MCF 10A (cell line): ENCODE measurements at places on chromosomes 4 and X.
A peak's percentile ranks its signal among the peaks of the same experiment; 100 is the strongest.

- no peak for DNase-seq
Measured at GRCh38 chr4:4533461-4534169, 8.2 kb downstream of the STX18 start.

DNA sequence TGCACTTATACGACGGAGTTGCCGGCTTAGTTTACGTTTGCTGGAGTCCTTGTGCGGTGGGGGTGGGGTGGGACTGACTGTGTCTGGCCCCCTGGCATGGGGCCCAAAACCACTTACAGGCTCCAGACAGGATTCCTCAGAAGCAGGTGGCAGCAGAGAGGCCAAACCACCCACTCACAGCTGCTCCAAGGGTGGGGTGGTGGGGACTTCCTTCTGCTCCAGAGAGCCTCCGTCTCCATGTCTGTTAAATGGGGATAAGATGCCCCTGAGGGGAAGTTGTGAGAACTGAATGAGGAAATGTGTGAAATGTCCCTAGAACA, 36.7 kb downstream of the PSAPL1 start:
- peak; percentile 66 for DNase-seq

- no peak for DNase-seq
Measured at GRCh38 chr4:136748773-136749172, 783.5 kb downstream of the PCDH18 start.

GRCh38 chr4:186104114-186104889, at the start of gene FAM149A:
TSS of gene FAM149A (plus strand) at chr4:186104704.
- peak; percentile 11 for DNase-seq

DNA sequence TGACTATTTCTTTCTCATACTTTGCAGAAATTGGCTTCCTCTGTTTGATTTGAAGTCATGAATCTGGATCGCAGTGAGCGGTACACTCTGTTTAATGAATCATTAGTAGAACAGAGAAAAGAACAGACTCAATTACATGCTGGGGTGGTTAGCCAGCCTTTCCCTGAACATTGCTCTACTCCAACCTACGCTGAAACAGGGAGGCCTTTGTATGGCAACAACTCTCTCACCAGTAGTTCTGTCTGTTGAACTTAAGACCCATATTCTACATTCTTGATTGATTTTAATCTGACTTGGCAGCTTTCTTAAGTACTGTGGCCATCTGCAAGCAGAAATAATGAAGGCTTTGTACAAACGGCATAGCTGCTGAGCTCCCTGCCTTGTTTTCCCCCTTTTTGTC, 19.0 kb upstream of the AP1S2 start:
- no peak for DNase-seq

- peak; percentile 38 for DNase-seq
Measured at GRCh38 chr4:84498203-84498934, 723 bp downstream of the NKX6-1 start.

GRCh38 chr4:147954850-147955249, 223.0 kb downstream of the ARHGAP10 start:
- DNase-seq: no peak

DNA sequence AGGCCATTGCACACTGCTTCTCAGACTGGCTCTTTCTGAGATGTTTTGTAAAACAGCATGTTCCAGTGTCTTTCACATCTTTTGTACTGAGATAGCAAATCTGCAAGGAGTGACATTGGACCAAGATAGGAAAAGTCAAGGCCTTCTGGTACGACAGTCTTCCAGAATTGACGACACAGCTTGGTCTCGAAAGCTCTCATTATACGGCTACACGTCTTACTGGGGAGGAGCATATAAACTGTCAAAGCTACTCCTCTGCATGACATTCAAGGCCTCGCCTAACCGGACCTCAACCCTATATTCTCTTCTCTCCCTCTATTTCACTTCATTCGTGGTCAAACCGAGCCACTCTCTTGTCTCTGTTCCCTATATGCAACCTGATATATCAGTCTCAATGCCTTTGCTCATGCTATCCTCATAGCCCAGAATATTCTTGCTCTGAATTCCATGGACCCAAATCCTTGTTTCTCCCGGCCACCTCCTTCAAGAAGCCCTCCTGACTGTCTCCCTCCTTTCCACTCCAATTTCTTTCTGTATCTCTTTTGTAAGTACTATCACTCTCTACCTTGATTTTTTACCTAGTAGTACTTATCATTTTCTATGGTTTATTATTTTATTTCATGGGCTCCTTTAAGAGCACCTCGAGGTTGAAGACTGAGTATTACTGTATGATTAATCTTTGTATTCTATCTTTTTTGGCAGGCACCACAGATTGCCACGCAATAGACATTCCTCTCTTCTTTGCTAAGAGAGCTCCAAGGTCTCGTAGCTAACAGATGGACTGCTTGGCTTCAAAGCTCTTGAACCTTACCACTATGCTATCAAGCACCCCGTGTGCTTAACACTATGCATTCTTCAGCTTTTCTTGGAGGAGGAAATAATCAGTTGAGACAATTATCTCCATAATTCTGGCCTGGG, 35.1 kb downstream of the RBM47 start:
- peak; percentile 71 for DNase-seq

DNA sequence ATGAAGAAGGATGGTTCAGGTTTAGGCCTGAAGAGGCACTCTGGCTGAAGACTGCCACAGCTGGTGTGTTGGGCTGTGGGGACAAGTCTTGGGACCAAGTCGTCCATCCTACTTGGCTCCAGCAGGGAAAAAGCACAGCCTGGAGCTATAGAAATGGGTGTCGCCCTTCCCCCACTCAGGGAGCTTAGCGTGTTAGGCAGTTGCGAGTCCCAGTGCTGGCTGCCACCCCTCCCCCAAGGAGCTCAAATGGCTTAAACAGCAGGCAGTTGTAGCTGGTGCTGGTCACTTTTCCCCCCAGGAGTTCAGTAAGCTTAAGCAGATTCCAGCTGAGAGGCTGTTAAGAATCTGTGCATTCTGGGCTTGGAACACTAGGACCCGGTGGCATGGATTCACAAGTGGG, 319.5 kb upstream of the POF1B start:
- no peak for DNase-seq

DNA sequence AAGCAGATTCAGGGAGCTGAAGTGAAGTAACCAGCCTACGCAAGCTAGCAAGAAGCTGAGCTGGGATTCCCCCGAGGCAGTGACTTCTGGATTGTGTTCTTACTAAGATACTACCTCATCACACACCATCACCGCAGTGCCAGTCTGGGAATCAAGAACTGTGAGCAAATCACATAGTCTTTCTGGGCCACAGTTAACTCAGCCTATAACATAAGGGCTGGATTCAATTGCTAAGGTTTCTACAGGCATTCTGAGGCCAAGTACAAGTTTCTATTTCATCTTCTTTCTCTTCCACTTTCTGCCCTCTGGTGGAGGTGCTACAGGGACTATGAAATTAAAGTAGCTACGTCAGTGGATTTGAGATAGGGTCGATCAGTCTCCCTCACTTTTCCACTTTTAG, 1.4 kb upstream of the CORIN start:
- DNase-seq: no peak

DNA sequence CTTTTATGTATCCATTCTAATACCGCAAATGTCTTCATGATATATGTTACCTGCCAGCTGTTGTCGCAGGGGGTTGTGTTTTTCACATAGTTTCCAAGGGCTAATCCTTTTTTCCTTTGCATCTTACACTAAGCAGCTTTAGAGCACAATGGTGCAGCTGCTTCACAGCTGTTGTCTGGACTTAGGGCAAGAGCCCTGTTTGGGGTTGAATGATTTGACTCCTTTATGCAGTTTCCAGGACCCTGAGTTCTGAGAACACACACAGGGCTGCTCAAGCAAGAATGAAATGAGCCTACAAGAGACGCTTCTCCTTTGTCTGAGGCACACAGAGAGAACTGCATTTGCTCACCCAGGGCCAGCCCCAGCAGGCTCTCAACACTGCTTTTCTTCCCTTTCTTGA, 20.2 kb downstream of the CCNG2 start:
- DNase-seq: no peak

GRCh38 chr4:2793586-2794485, 951 bp downstream of the SH3BP2 start:
- DNase-seq: peak; percentile 77

GRCh38 chr4:146124023-146124680, 51.4 kb upstream of the LSM6 start:
- no peak for DNase-seq

GRCh38 chr4:169485086-169485485, 127.3 kb downstream of the NEK1 start:
- DNase-seq: no peak

DNA sequence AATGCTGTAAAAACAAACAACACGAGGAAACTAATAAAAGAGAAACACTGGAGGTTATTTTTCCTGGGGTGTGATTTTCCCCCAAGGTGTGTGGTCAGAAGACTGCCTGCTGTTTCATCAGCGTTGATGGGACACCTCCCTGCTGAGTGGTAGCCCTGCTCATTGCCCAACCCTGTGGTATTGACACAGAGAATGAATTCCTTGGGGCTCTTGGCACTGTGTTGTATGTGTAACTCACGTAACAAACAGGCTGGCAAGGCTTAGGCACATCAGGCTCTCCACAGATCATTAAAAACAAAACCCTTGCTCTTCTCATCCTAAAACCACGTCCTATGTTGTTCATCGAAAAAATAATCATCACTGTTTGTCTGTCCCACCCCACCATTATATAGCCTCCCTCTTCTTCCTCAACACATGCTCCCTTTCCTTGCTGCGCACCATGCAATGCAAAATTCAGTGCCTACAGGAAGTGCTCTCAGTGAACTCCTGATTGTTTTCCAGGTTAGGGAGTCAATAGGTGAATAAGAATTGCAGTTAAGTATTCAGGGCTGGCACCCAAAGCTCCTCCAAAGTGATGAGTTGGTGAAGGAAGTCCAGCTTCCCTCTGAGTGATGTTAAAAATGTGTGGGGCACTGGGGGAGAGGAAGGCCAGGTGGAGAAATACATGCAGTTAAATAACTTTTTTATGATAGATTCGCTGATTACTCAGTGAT, 11.4 kb upstream of the PUDP start:
- peak; percentile 97 for DNase-seq
